ENCODE measurements at places on chromosomes 3 and 15. TPM values are rescaled to one million over a fixed set of nuclear protein-coding genes. Genes with fewer than 3 reads are reported as not detected.
A peak's percentile ranks its signal among the peaks of the same experiment; 100 is the strongest.

GRCh38 chr3:128503751-128504532 is 10.9 kb upstream of the GATA2 start:
- no peak for DNase-seq

- no peak for DNase-seq
These were observed 174.5 kb upstream of the LRIG1 start for GRCh38 chr3:66675366-66675765.

- DNase-seq = no peak
These were observed 22.1 kb downstream of the CLEC3B start for GRCh38 chr3:45048244-45048643.

Gene SLC9A9
- not detected for total RNA-seq

Gene SV2B
- not detected for total RNA-seq

DNA sequence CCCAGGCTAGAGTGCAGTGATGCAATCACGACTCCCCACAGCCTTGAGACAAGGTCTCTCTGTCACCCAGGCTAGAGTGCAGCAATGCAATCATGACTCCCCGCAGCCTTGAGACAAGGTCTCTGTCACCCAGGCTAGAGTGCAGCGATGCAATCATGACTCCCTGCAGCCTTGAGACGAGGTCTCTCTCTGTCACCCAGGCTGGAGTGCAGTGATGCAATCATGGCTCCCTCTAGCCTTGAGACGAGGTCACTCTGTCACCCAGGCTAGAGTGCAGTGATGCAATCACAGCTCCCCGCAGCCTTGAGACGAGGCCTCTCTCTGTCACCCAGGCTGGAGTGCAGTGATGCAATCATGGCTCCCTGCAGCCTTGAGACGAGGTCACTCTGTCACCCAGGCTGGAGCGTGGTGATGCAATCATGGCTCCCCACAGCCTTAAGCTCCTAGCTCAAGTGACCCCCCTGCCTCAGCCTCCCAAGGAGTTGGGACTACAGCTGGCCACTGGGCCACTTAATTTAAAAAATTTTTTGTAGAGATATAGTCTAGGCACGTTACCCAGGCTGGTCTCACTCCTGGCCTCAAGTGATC is 26.1 kb downstream of the TFRC start:
- DNase-seq = peak; percentile 55

DNA sequence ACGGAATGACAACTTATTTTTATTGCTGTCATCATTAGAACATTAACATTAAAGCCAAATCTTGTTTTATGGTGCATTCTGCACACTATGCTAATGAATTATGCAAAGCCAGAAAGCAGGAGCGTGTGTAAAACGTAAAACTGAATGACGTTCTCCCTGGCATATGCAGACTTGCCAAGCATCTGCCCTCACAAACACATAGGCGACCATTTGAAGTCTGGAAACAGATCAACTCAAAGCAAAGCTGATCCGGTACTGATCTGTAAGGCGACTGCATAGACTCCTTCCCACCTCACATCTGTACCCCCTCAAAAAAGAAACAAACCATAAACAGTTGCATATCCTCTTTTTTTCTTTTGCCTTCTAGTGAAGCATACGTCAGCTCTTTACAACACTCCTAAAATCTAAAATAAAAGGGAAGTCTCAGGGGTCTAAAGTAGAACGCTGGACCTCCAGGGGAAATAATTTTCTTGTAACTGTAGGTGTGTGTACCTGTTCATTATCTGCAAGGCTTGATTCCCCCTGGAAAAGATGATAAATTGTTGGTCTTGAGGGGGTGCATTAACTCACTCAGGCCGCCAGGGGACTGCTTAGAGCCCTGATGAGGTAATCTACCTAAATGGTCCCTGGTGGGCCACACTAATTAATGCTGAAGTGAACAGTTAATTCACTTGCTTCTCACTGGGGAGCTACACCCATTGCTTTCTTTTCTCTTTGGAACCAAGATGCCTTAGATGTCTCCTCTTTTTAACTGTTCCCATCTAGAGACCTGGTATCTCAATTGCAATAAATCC is 231.4 kb downstream of the CDIN1 start:
- DNase-seq = no peak

DNA sequence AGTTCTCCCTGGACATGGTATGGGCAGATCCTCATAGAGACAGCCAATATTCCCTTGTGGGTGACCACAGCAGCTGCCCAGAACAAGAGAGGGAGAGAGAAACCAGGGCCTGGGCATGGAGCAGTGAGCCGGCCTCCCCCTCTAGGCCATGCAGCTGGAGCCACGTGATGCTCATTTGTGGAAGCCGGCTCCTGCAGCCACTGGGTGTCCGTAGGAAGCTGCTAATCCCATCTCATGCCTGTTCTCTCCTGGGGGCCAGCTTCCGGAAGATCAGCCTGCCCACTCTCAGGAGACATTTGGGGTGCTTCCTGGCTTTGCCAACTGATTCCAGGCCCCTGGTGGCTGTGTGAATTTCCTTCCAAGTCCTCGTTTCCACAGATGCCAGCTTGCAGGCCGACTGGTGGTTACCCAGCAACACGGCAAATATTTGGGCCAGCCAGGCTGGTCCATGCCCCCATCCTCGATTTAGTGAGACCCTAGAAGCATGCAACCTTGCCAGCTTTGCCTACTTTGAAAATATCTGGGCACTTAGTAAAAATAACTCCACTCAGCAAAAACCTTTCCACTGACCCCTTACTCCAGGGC is 55.3 kb downstream of the LINGO1 start:
- no peak for DNase-seq

DNA sequence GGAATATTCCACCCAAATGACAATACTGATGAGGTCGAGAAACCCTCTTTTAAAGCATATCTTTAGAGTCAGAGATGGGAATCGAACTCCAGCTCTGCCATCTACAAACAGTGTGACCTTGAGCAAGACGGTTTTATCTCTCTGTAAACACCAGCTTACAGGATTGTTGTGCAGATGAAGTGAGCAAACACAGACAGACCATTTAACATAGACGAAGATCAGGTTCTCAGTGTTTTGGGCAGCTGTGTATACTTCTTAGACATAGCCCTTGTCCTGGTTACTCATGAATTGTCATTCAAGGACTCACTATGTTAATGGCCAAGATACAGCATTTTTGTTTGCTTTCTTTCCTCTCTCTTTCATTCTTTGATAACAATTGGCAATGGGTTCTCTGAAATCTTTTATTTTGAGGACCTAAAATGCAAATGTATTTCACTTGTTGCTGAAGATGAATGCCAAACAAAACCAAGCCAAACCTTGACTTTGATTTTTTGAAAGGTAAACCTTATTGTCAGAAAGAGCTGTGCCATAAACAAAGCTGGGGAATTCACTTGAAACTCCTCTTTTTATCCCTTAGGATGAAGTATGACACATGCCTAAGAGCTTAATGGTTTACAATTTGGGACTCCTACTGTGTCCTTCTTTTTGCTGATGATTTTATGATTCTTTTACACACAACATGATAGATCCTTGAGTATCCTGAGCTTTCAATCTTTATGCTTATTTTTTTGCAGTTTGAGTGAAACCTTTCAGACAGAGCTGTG is 250.0 kb upstream of the PDZRN3 start:
- no peak for DNase-seq

DNA sequence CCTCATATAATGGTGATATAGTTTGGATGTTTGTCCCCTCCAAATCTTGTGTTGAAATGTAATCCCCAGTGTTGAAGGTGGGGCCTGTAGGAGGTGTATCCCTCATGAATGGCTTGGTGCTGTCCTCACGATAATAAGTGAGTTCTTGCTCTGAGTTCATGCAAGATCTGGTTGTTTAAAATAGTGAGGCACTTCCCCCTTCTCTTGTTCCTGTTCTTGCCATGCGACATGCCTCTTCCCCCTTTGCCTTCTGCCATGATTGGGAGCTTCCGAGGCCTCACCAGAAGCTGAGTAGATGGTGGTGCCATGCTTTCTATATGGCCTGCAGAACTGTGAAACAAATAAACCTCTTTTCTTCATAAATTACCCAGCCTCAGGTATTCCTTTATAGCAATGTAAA is 39.2 kb downstream of the REC114 start:
- no peak for DNase-seq

DNA sequence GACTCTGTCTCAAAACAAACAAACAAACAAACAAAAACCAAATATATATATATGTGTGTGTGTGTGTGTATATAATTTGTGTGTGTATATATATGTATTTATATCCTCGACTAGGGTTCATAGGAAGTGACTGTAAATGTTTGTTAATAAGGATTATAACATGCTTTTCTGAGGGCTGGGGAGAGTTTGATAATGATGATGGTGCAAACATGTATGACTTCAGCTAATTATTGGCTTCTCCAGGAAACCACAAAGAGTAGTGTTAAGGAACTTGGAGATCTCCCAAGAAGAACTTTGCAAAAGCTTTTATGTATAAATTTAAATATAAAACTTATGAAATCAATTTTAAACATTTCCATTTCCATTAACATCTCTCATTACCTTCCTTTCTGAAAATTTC is 3.9 kb upstream of the OPA1 start:
- DNase-seq = no peak

- DNase-seq = no peak
These were observed 37.2 kb downstream of the MYO5A start for GRCh38 chr15:52491472-52491871.

- DNase-seq = no peak
These were observed 14.2 kb downstream of the CSK start for GRCh38 chr15:74795966-74796625.

DNA sequence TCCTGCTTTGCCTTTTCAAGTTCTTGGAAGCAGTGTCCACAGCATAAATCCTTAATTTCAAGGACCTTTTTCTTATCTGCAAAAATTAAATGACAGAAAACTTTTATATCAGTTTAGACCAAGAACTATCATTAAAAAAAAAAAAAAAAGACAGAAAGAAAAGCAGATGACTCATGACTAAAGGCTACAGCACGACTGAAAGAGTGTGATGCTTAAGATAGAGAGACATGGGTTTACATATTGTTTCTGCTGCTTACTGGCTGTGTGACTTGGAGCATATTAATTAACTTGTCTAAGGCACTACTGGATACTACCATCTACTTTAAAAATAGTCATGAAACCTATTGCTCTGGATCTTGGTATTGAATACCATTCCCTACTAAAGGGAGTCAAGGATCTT is 62.3 kb downstream of the CEP152 start:
- DNase-seq = no peak

Gene CTXND1
- 0.14 TPM for total RNA-seq

DNA sequence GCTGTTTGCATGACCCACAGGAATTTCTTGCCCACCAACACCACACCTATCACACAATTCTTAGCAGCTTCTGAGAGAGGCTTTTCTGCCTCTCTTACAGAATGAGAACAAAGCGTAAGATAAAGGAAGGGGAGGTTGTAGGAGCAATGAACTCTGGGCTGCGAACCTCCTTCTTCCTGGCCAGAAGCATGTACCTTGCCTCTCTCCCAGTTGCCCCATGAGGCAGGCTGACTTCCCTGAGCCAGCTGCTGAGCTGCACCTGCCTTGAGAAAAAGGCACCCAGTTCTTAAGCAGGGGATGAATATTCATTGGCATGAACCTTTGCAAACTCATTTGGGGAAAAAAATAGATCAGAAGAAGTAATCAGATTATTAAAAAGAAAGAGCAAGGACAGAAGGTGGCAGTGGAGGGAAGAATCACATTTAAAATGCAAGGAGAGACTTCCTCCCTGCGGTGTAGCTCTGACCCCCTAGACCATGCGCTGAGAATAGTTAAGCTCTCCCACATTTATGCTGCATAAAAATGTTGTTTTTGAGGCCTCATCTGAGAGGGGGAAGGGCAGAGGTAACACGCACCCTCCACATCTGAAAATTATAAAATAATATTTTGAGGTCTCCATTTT is 304.8 kb downstream of the EPHB1 start:
- no peak for DNase-seq

Gene CHRM5
- not detected for total RNA-seq

- DNase-seq = peak; percentile 32
These were observed 8.6 kb downstream of the SNRK start for GRCh38 chr3:43294975-43295374.

GRCh38 chr3:148318240-148318639 is 379.5 kb upstream of the AGTR1 start:
- DNase-seq = no peak

DNA sequence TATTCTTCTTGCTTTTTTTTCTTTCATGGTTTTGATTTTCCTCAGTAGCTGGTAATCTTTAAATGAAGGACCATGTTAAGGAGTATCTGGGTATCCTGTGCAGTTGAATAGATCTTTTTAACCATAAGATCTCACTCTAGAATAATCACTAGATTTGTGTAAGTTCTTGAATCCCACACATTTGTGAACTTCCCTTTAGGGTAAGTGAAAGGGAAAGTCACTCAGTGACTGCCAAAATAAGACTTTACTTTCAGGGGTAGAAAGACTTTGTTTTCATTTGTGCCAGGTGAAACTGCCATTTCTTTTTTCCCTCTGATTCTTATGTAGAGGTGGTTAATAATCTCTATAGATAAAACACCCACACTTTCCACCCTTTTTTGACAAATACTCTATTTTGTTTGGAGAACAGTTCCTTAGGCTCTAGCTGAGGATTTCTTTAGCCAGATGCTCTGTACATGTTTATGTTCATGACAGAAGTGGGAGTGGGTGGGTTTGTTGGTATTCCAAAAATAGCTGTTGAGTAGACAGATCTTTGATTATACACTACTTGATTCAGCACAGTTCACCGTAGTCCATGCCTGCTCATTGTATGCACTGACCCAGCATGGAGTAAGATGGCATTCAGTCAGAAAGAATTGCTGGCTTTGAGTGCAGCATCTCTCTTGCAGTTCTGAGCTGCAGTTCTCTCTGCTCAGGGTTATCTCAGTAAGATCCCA is 28.5 kb downstream of the LRRC49 start:
- no peak for DNase-seq

DNA sequence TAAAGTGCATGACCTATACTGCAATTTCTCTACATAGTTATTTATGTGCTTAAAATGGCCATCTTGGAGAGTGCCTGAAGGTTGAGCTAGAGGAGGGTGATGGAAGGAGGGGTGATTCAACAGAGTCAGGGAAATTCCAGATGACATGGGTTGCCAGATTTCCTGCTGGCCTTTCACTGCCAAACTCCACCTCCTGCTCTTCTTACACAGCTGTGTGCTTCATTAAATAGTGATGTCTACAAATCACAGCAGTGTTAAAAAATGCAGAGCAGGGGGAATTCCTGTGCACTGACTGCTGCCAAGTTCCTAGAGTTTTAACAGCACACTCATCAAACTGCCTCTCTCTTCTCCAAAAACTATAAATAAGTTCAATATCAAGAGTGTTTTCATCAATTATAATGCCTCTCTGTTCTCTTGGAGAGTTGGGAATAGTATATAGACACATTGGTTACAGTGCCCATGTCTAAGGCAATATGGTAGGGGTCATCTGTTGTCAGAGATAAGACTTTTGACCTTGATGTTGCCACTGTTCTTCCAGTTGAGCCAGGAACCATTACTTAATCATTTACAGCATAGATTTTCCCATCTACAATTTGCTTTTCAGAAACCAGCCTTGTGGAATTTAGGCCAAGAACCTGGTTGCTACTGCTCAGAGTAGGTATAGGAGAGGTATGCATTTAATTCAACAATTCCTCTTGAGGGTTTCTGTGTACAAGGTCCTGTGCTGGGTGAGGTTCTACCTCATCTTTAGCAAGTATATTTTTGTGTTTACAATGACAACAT is 79.6 kb downstream of the TP63 start:
- no peak for DNase-seq
